ENCODE measurements at places on chromosomes 4 and X. TPM values are rescaled to one million over a fixed set of nuclear protein-coding genes. Genes with fewer than 3 reads are reported as not detected.

DNA sequence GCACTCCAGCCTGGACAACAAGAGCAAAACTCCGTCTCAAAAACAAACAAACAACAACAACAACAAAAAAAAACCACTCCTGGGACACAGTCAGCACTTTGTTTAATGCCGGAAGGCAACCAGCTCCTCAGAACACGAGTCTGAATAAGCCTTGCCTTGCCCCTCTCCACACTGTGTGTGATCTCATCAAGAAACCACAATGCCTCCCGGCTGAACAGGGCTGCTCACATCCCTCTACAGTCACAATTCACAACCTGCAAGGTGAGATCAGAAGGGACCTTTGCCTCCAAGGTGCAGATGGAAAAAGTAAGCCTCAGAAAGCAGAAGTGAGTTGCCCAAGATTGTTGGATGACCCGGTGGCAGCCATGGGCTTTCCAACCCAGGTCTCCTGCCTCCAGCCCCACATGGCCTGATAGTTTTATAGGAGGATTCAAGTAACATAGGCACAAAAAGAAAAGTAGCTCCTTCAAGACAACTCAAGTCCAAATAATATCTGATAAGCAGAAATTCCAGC is 80.8 kb downstream of the JAKMIP1 start:
- DNase-seq: no peak

DNA sequence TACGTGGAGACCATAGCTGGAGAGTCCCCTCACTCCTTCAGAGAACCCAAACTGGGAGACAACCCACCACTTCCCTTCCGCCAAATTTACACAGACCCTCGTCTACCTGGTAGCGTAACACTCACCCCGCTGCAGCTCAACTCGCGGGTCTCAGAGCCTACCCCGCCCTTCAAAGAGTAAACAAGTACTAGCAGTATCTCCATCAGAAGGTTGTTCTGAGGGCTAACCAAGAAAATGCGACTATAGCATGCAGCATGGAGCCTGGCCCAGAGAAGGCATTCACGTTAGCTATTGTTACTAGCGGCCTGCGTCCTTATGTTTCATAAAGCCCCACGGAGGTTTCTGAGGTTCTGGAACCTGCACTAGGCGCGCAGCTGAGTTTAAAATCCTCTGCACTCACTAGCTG is 531 bp upstream of the MANBA start:
- DNase-seq: no peak

GRCh38 chr4:111880116-111880515 is 265.1 kb upstream of the FAM241A start:
- no peak for DNase-seq

- DNase-seq: no peak
Measured at GRCh38 chr4:61003301-61003700, 196.8 kb upstream of the ADGRL3 start.

The RBMX gene
- 73.5 TPM for total RNA-seq

- DNase-seq: no peak
Measured at GRCh38 chr4:30538794-30539193, 181.4 kb upstream of the PCDH7 start.

- no peak for DNase-seq
Measured at GRCh38 chr4:74659576-74660411, 134.5 kb downstream of the BTC start.

DNA sequence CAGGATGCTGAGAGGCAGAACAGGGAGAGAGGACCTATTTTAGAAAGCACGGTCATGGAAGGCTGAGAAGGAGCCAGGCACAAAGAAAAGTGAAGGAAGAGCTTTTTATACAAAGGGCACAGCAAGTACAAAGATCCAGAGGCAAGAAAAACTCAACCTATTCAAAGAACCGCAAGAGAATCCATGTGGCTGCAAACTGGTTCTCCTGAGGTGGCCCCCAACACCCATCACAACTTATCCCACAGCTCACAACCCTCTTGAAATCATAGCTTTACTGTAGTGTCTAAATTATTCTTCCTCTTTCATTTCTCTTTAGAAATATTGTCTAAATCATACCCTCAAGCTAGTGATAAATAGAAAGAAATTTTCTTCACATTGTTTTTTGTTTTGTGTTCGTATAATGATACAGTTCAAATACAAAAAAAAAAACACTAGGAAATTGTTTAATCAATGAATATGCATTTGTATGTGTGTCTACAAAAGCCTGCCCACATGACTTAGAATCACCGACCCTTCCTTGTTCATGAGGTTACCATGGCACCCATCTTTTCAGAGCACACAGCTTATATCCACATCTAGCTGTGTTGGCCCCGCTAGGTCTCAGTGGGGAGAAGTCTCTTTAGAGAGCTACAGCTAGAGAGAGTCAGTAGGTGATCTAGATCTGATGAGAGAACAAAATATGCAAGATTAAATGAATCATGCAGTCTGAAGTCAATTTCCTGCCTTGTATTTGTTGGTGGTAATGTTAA is 126.9 kb upstream of the DCLK2 start:
- DNase-seq: no peak

DNA sequence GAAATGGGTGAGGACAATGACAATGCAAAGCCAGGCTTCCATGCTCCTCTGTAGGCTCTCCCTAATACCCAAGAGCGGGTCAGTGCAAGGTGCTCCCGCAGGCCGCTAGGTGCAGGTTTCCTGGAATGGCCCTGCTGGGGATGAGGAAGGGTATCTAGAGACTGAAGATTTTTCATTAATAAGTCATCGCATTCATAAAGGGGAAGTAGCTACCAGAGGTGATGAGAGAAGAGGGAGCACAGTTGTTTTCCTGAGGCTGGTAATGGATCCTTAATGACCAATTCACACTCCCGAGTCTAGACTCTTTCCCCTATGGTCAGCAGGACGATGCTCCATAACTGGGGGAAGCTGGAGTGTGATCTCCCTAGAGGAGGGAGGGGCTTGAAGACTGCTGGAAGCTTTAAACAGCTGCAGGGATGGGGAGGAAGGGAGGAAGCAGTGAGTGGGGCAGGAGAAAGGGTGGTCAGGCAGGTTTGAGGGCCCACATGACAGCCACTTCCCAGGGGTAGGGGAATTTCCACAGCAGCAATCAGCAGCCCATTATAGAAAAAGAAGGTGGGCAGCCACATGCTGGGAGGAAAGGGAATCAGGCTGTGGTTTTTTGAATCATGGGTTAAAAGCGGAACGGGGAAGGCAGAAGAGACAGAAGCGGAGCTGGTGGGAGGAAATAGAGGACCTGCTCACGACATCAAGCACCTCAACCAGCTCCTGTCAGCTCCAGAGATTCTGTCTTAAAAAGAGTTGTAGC is 10.2 kb upstream of the ATP6AP2 start:
- no peak for DNase-seq

The MAGEB17 gene
- not detected for total RNA-seq

- DNase-seq: no peak
Measured at GRCh38 chrX:2723286-2723879, 28.5 kb upstream of the XG start.

DNA sequence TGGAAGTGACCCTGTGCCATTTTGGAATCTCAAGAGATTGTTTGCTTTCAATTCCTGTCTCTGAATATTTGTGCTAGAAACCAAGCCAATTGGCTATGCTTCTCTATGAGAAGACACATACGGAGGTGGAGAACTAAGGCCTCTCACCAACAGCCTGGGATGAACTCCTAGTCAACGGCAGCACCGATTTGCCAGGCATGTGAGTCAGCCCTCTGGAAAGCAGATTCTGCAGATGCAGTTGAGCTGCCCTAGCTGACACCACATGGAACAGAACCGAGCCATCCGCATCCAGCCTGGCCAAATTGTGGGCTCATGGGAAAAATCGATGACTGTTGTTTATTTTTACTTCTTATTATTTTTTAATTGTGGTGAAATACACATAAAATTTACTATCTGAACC is 58.2 kb upstream of the WDFY3 start:
- DNase-seq: no peak

The AR gene
- total RNA-seq: 23.9 TPM

The GRIA3 gene
- 0.73 TPM for total RNA-seq

GRCh38 chr4:119142833-119143232 is 7.2 kb downstream of the MYOZ2 start:
- no peak for DNase-seq

The PDLIM3 gene
- total RNA-seq: 281 TPM

GRCh38 chr4:139866276-139866962 is 200.8 kb downstream of the MGST2 start:
- DNase-seq: no peak
